ENCODE measurements at places on chromosomes 5 and 9.

DNA sequence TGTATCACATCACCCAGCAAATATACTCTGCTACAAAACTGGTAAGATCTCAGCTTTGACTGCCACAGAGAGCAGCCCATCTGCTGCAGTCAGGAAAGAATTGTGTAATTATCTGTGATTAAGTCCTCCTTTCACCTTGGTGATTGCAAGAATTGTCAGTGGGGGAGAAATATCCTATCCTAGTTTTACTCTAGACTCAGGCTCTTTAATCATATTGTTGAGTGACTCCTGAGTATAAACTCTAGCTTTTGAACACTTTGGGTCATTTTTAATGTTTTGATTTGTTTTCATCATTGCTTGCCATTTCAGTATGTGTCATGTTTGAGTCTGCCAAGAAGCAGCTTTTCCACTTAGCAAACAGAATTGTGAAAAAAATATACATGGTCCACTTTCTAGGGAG lies 32.1 kb downstream of the VCAN start:
- DNase-seq: no peak

- DNase-seq: no peak
Measured at GRCh38 chr9:90477535-90477934, 165.1 kb downstream of the DIRAS2 start.

GRCh38 chr5:62273687-62274086 lies 32.3 kb upstream of the KIF2A start:
- no peak for DNase-seq

DNA sequence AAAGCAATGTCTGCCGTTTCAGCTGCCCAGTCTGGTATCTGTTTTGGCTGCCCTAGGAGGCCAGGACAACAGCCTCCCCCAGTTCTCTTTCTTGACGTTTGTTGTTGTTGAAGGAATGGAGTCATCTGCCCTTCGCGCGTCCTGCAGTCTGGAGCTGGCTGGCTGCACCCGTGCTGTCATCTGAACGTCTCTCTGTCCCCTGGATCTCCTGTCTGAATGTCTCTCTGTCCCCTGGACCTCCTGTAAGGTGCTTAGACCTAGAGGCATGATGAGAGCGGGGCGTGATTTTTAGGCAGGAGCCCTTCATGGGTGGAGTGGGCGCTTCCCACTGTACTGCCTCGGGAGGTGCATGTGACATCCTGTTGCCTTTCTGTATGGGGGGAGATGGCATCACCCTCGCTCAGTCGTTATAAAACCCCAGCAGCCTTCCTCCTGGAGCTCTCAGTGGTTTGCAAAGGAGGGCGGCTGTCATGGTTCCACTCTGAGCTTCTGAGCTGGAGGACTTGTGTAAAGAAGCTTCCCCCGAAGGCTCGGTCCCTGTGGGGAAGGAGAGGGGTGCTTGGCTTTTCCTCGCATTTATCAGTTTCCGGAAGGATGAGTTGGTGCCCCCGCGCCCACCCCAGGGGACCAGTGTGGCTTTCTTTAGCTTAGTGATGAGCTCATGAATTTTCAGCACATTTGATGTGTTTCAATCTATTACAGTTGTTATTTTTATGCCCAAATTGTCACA lies 49.8 kb upstream of the OLFM1 start:
- DNase-seq: no peak

DNA sequence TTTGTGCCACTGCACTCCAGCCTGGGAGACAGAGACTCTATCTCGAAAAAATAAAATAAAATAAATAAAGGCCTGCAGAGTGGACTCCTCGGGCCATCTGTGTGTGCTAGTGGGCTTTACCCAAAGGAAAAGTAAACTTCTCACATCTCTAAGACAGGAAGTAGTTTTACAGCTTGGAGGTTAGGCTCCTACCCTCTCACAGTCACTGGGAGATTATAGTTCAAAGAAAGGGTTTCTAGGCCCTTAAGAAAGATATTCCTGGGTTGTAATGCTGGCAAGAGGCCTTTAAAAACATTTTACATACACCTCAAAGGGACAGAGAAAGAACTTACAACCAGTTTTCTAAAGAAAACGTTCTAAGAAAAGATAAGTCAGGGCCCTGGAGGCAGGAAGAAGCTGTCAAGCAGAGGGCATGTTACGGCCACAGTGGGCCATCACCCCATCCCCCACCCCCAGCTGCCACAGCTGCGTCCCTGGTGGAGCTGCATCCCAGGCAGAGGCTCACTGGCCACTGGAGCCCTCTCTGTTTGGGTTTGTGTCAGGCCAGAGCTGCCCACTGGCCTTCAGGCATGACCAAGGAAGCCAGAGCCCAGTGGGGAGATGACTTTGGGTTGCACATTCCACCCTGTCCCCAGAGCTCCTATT lies 78.1 kb upstream of the CDK20 start:
- no peak for DNase-seq

DNA sequence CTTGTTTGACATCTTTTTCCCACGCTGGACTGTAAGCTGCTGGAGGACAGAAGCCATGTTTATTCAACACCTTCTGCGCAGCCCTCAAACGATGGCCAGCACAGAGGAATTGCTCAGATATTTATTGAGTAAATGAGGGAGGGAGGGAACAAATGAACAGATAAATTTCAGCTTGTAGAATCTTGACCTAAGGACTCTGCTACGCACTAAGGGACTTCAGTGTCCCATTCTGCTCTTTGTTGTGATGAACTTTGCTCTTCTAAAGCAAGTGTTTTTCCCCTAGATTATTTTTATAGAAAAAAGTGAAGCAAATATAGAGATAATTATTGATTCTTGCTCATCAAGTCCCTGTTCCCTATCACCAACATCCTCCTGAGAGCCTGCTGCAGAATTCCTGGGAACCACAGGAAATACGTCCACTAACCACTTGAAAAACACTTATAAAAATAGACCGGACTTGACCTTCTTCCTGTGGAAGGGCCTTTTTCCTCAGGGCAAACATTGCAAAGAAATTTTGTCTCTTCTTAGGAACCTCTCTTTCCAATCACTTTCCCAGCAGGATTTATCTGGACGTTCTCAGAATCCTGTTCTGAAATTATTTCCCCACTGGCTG lies 54.9 kb downstream of the FGF1 start:
- DNase-seq: no peak

All from stimulated activated CD4-positive, alpha-beta T cell treated with anti-CD3 and anti-CD28 coated beads, Interleukin-15, amount 100 ng/mL, for 48 hours (primary cell).